Hypothalamus (tissue), 51 donors: ENCODE measurements at places on chromosomes 1 and 21.

DNA sequence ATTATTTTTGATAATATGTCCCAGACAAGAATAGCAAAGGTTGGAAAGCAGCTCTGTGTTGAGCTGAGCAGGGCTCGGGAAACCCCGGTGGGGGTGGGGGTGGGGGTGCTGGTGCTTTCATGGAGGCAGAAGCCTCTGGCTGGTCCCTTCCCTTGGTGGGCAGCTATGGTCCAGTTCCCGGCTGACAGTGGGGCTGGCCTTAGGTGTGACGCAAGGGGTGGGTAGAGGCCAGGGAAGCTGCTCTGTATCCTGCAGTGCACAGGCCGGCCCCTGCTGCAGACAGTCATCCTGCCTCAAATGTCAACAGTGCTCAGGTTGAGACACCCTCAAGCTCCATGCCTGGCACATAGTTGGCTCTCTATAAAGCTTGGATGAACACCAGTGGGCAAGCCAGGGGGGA, 8.9 kb downstream of the ACTL8 start:
- DNase-seq: no peak

DNA sequence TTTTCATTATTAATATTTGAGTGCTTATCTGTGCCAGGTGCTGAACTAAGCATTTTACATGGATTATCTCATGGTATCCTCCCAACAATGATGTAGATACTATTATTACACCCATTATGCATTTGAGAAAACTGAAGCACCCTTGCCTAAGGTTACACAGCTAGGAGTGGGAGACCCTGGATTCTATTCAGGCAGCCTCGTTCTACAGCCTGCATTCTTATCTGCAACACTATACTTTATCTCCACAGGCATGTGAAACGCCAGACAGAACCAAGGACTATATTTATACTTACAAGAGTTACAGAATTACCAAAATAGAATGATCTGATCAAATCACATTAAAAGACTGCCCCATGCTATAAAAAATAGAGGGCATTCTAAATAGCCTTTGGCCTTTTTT, 22.4 kb downstream of the LPAR3 start:
- no peak for DNase-seq

DNA sequence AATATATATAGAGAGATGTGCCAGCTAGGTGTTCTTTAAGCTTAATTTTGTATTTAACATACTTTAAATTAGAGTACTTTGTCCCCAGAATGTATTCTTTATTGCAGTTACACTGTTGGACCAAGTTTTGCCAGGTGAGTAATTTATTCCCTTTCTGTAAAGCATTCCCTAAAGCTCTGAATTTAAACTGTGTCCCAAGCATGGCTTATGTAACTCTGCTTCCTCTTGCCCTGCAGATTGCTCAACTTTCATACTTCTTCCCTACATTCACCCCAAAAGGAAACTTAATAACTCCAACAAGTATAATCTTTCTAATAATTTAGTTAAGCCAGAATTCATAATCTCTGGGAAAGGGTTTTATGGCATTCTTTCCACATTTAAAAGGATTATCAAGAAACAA, 5.6 kb downstream of the LYPLAL1 start:
- no peak for DNase-seq

- DNase-seq: no peak
Observed at GRCh38 chr1:222099746-222100145, 357.9 kb upstream of the DUSP10 start.

- no peak for DNase-seq
Observed at GRCh38 chr1:115781343-115781742, 12.8 kb upstream of the CASQ2 start.

- DNase-seq: no peak
Observed at GRCh38 chr1:23622284-23622683, 63.0 kb upstream of the ID3 start.

DNA sequence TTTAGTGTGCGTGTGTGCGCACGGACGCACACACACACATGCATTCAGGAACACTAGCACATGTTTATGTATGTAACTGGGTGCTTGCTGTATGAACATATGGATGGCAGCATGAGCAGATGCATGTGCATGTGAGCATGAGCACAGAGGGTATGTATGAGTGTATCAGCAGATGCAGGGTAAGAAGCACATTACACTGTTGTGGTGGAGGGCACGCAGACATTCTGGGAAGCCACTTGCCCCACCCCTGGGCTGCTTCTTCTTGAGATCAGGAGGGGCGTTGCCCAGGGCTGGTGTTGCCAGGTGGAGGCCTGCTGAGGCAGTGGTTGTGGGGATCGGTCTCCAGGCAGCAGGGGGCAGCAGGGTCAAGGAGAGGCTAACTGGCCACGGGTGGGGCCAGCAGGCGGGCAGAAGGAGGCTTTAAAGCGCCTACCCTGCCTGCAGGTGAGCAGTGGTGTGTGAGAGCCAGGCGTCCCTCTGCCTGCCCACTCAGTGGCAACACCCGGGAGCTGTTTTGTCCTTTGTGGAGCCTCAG, 3.9 kb upstream of the P3R3URF start:
- DNase-seq: peak; percentile 21

GRCh38 chr1:230865062-230865817, 3.1 kb downstream of the C1orf198 start:
- DNase-seq: no peak

DNA sequence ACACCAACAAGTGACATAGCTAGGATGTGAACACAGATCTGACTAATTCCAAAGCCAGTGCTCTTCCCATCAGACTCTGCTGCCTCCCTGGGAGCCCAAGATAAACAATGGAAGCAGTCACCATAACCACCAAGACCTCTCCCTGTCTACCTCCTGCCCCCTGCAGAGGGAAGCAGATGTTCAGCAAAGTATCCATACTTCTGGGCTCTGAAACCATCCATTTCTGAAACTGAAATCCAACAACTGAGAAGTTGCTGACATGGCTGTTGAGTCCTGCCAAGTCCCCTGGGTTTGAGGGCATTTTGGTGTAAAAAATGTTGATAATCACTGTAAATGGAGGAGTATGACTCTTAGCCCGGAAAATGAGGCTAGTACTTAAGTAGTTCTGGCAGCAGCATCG, 102.1 kb downstream of the TYW3 start:
- no peak for DNase-seq

DNA sequence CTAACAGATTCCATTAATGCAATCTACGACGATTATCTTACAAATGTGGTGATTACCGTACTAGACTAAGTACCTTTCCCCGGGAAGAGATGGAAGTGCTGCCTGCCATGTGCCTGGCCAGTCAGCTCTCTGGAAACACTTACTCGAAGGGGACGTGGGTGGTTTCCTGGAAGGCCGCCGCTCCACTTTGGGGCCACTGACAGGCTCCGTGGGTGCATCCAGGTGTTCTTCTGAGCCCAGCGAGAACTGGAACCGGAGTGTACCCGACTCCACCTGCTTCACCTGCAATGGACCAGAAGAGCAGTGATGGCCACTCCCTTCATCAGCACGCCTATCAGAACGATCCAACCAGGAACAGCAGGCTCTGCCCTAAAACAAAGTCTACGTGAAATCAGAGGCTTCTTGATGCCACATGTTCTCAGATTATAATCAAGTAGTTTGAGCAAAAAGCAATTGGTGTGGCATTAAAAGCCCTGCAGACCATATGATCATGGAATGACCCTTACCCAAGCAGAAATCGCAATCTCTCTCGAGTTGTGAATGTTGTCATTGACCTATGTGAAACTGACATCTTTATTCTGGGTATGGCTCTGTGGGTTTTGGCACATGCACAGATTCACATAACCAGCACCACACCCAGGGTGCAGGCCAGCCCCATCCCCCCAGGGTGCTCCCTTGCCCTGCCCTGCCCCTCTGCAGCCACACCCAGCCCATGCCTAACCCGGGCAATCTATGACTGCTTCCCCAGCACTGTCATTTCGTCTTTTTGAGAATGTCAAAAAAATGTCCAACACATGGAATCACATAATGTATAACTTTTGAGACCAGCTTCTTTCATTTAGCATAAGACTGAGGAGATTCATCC, 64.5 kb downstream of the NPHP4 start:
- DNase-seq: no peak

DNA sequence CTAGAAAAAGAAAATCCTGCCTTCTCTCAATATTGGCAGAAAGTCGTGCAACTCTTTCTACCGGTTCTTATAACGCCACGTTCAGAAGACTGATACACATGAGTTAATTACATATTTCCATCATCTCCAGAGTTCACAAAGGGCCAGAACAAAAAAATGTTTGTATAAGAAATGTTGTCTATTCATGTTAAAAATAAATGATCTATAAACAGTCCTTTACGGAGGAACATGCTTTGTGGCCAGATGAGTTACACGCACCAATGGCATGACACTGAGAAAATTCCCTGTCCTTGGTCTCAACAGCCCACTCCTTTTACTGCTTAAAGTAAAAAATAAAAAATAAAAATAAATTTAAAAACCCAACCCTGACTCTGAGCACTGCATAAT, 29.5 kb downstream of the C2CD2 start:
- DNase-seq: no peak

DNA sequence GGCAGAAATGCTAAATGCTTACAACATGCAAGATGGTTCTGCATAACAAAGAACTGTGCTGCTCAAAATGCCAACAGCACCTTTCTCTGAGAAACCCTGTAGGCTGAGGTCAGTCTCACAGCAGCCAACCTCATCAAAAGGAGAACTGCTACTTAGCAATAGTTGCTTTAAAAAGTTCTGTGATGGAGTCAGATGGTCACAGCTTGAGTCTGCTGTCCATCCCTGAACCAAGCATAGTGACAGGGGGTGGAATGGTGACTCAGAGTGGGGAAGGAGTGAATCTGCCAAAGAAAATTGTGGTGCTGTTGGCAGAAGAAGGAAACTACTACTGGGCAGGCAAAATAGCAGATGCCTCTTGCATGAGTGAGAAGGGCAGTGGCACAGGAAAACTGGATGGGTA, 106.0 kb upstream of the FAM78B start:
- DNase-seq: no peak

GRCh38 chr1:43970502-43970901, 692 bp downstream of the DPH2 start:
- DNase-seq: no peak

DNA sequence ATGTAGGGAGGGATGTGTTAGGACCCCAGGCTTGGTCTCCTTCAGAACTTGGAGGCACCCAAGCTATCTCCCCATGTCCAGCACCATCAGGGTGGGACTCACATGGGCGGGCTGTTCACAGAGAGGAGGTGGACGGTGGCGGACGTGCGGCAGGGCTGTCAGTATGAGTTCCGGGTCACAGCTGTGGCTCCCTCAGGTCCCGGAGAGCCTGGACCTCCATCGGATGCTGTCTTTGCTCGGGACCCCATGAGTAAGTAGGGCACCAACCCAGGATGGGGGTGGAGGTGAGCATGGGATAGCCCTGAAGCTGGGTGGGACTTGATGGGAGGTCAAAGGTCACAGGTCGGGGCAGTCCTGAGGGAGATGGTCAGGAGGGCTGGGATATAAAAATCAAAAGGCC, 27.8 kb downstream of the IGFN1 start:
- no peak for DNase-seq

- no peak for DNase-seq
Observed at GRCh38 chr1:1780598-1781525, 2.6 kb upstream of the NADK start.

DNA sequence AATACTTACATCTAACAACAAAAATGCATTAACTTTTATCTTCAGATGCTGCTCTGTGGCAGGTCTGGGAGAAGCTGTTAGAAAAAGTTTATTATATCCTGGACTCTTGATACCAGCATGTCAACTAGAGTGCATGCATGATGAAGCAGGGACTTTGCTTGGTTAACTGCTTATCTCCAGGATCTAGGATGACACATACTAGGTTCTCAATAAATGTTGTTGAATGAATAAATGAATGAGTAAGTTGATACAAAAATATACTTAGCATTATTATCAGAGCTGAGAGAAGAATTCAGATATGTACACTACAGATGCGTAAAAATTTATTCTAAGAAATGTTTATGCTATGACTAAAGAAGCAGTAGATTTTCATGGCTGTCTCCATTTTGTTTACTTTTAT, 304.3 kb downstream of the LTN1 start:
- no peak for DNase-seq

GRCh38 chr21:25834381-25834780, 99.6 kb downstream of the GABPA start:
- no peak for DNase-seq

DNA sequence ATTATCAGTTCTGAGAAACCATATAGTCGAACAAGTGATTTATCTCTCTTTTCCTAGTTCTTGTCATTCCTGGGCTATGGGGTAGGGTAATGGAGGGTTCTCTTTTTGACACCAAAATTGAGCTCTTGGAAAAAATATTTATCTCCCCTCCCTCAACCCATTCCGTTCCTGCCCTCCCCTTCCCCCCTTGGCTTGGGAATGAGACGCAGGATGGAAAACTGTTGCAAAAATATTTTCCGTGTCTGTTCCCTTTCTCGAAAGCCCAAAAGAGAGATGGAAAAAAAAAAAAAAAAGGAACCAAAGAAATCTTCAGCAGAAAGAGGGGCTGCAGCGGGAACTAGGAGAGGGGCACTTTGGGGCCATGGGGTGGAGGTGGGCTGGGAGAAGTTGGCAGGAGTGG, 766 bp downstream of the ATP2B4 start:
- no peak for DNase-seq

DNA sequence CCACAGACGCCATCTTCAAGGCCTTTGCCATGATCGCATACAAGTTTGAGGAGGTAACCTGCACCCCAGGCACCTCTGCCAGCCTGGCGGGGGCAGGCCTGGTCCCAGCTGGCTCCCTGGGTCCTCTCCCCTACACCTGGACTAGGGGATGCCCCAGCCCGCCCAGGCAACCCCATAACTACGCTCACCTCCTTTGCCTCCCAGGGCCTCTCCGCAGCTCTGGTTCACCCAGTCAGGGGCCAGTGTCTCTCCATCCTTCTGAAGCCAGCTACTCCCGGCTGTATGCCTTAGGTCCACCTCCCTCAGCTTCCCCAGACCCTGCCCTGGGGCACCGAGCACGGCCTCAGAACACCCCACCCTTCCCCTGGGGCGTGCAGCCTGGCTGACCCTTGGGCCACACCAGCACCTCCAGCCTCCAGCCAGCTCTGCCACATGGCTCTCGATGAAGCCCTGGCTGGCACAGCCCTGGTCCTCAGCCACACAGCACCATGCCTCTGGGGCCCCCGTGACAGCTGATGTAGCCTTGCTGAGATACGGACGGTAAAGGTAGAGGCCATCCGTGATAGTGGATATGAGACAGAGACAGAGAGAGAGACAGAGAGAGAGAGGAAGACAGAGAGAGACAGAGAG, 80.4 kb upstream of the COL6A1 start:
- no peak for DNase-seq

- DNase-seq: no peak
Observed at GRCh38 chr1:19121192-19121591, 88.9 kb downstream of the UBR4 start.
